ENCODE measurements at places on chromosomes 6 and 20. TPM values are rescaled to one million over a fixed set of nuclear protein-coding genes. Genes with fewer than 3 reads are reported as not detected.

APOM gene
- 6.1 TPM for total RNA-seq

PLCB1 gene
- 4.7 TPM for total RNA-seq

STMN3 gene
- total RNA-seq: 71.5 TPM

TRAPPC3L gene
- 0.14 TPM for total RNA-seq

FHL5 gene
- 0.19 TPM for total RNA-seq

PRRT1 gene
- not detected for total RNA-seq

HLA-DQB2 gene
- total RNA-seq: 17.5 TPM

FRS3 gene
- total RNA-seq: 1.7 TPM

DNA sequence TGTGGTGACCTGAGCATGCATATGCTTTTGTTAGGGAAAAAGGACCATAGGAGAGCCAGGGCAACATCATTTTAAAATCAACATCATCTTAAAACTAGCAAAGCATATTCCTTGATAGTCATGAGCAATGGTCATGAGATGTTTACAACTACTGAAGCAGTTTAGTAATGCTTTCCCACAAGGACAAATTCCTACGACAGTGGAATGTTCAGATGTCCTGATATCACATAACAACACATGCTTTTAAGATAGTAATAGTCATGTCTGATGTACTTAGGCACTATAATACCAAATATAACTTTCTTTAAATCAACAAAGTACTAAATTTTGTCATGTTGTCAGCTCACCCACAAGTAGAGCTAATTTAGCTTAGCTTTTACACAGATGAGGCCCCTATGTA, 370.3 kb downstream of the HTR1B start:
- H3K27me3 ChIP-seq: no peaks in the 10 kb centered on the region
- H3K4me1 ChIP-seq: no peaks in the 10 kb centered on the region
- no peak overlapping the region for H3K4me3 ChIP-seq
- no peak overlapping the region for H3K27ac ChIP-seq
- H3K36me3 ChIP-seq: no peaks in the 10 kb centered on the region

GRCh38 chr20:43492101-43492500, 15.4 kb upstream of the L3MBTL1 start:
- no peaks in the 10 kb centered on the region for H3K4me1 ChIP-seq
- no peaks in the 10 kb centered on the region for H3K36me3 ChIP-seq
- no peak overlapping the region for H3K4me3 ChIP-seq
- no peak overlapping the region for H3K27ac ChIP-seq
- no peak for DNase-seq

GRCh38 chr6:7537565-7538174, 3.8 kb upstream of the DSP start:
- peaks cover 4% of the 10 kb centered on the region for H3K4me1 ChIP-seq
- DNase-seq: no peak
- H3K36me3 ChIP-seq: no peaks in the 10 kb centered on the region
- H3K27me3 ChIP-seq: peaks cover 78% of the 10 kb centered on the region
- H3K27ac ChIP-seq: no peak overlapping the region
- H3K4me3 ChIP-seq: no peak overlapping the region

DNA sequence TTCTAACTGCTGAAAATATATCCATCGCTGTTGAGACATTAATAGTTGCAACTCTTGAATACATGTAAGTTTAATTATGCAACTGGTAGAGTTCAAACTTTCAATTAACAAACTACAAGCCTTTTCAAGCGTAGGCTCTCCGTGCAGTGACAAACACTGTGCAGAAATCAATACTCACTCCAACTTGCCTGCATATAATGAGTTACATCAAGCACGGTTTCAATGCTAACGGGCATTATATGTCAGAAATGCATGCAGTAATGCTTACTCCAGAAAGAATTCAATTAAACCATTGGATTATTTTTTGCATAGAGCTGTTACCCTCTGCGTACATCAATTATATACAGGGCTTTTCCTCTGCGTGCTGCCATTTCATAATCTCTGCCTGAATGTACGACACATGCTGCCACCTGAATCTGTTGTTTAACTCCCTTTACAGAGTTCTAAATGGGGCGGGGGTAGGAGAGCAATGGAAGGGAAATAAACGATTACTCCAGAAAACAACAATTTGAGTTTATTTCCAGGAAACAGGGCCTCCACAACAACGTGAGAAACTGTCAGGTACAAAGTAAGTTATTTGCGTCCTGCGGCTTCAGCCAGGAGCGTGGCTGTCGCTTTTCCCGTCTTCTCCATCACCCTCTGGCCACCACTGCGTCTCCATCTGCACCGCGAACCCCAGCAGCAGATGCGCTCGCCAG, 1.8 kb downstream of the PTPRK start:
- H3K36me3 ChIP-seq: no peaks in the 10 kb centered on the region
- H3K27me3 ChIP-seq: peaks cover 4% of the 10 kb centered on the region
- peak overlapping the region; percentile 94 for H3K4me3 ChIP-seq
- peak overlapping the region; percentile 91 for H3K27ac ChIP-seq
- peaks cover 3% of the 10 kb centered on the region for H3K4me1 ChIP-seq

- no peaks in the 10 kb centered on the region for H3K4me1 ChIP-seq
- no peak for DNase-seq
- H3K4me3 ChIP-seq: no peak overlapping the region
- H3K27ac ChIP-seq: no peak overlapping the region
- H3K36me3 ChIP-seq: no peaks in the 10 kb centered on the region
- no peaks in the 10 kb centered on the region for H3K27me3 ChIP-seq
Observed at GRCh38 chr6:17318435-17319165, 37.4 kb downstream of the RBM24 start.

- no peak within 1 kb of the TSS for H3K4me3 ChIP-seq
- DNase-seq: no peak
- H3K36me3 ChIP-seq: no peaks in the 10 kb centered on the region
- no peaks in the 10 kb centered on the region for H3K27me3 ChIP-seq
- no peak within 1 kb of the TSS for H3K27ac ChIP-seq
Observed at GRCh38 chr20:23568320-23568970, at the start of gene CST9L. Gene CST9L, minus strand, starts transcription at chr20:23568484. Its CDS starts 34 bp downstream, at chr20:23568450.

DNA sequence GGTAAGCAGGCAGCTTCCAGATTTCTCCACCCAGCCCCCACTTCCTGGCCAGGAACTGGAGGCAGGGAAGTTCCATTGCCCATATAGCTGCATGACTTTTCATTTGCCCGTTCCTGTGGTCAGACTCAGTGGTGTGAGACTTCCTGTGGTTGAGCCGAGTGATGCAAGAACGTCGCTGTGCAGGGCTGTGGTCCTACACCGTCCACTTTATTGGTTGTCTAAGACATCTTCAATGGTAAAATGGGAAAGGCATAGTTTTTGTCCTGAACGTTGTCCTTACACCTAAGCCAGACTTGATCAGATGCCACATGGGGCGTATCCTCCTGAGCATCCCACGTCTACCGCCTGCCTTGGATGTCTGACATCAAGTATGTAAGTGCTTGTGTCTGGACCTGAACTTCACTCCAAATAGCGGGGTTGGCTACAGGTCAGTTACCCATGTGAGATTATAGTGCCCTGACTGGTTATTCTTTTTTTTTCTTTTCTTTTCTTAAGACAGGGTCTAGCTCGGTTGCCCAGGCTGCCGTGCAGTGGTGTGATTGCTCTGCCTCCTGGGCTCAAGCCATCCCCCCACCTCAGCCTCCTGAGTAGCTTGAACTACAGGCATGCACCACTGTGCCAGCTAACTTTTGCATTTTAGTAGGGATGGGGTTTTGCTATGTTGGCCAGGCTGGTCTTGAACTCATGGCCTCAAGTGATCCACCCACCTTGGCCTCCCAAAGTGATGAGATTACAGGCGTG, 25.9 kb upstream of the GTSF1L start:
- H3K4me1 ChIP-seq: peaks cover 24% of the 10 kb centered on the region
- no peaks in the 10 kb centered on the region for H3K27me3 ChIP-seq
- H3K4me3 ChIP-seq: no peak overlapping the region
- no peak for DNase-seq

DNA sequence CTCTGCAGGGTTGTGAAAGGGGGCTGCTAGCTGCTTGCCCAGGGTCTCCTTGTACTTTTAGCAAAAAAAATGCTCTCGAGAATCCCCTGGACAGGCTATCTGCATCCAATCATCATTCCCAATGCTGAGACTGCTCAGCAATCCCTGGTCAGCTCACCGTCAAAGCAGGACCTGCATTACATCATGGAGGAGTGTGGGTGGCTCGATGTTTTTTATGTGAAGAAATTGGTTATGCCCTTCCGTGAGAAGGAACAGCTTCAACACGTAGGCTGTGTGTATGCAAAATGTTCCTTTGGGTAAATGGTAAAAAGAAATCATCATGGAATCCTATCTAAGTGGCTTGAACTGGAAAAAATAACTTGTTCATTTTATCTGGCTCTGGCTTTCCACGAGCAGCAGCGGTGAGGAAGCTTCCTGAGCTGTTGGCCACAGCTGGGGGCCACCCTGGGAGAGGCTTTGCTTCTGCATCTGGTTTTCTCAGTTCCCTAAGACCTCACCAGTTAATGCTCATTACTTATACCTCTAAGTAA, 111.4 kb downstream of the FYN start:
- peaks cover 11% of the 10 kb centered on the region for H3K36me3 ChIP-seq
- peak overlapping the region; percentile 44 for H3K27ac ChIP-seq
- no peak overlapping the region for H3K4me3 ChIP-seq
- H3K27me3 ChIP-seq: no peaks in the 10 kb centered on the region
- H3K4me1 ChIP-seq: peaks cover 43% of the 10 kb centered on the region
- no peak for DNase-seq

- no peak overlapping the region for H3K4me3 ChIP-seq
- H3K27me3 ChIP-seq: no peaks in the 10 kb centered on the region
Observed at GRCh38 chr6:7812623-7813022, 86.7 kb downstream of the BMP6 start.
